GM13977 (cell line): ENCODE measurements at places on chromosomes 16 and 17.

GRCh38 chr16:55532227-55532626 lies 23.4 kb downstream of the LPCAT2 start:
- DNase-seq: no peak

- no peak for DNase-seq
Measured at GRCh38 chr17:56665864-56666263, 72.4 kb downstream of the NOG start.

DNA sequence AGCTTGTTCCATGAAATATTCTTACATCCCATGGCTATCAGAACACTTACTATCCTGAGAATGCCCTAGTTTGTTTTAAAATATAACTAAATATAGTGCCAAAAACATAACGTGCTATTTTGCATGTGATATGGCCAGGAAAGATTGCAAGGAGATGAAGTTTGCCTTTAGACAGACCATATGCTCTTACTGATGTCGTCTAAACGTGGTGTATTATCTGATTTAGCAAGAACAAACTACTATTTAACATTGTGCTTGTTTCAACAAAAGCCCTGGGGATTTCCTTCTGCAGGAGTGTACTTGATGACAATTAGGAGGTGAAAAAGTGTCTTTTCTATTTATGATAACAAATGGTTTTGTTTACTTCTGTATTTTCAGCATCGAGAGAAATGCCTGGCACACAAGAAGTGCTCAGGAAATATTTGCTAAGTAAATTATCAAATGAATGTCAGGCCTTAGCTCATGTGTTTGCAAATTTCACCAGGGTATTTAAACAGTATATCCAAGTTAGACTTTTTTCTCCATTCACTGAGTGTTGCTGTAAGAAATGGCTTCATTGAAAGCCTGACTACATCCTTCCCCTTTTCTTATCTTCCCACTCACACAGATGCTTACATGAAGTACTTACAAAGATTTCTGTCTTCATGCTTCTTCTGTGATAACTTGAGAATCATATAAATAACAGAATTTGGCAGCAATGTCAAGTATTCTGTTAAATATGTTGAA lies 1033.6 kb downstream of the CDH8 start:
- DNase-seq: no peak

DNA sequence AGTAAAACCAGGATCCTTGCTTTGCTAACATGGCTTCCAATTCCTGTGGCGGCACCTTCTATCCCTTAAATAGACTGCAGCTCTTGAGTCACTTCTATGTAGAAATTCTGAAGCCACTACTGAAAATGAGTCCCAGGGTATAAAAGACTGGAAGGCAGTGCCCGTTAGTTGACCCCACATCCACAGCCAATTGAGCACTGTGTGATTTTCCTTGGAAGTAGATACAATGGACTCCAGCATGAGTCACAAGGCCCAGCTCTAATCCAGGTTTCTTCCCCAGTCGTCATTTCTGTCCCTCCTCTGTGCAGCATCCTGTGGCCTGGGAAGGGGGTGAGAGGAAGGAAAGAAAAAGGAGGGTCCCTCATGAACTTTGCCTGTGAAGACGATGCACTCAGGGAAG lies 69.5 kb downstream of the HLF start:
- DNase-seq: no peak

DNA sequence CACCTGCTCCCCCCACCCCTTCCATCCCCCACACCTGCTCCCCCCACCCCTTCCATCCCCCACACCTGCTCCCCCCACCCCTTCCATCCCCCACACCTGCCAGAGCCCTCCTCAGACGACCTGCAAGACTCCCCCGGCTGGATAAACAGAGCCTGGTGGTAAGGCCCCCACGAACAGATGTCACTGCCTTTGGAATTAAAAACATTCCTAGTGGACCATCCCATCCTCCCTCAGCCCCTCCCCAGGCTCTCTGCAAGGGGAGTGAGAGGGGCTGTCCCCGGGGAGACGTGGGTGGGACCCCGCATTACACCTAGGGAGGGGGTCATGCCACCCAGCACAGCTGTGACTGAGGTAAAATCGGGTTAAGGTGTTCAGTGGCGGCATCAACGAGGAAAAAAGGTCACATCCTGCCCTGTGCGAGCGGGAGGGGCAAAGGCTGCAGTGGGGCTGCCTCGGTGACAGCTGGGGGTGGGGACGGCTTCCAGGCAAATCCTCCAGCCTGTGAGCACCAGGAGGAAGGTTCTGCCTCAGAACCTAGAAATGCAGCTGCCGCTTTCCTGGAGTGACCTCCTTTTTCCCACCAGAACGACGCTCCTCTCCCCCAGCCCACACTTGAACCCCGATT lies 38.7 kb downstream of the TIMM22 start:
- DNase-seq: no peak

DNA sequence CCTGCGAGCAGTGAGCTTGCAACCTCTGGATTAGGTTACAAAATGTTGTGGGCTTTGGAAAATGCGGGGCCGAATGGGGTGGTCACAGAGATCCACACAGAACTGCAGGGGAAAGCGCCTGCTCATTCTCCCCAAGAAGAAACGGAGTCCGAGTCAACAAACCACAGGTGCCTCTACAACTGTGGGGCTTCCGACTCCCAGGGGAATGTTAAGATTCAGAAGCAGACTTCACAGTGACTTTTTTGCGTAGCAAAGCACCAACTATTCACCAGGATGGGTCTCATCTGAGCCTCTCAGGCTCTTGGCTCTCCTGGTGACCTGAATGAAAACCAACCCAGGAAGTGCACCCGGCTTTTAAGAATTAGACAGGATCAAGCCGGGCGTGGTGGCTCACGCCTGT lies 33.7 kb downstream of the NUBP1 start:
- no peak for DNase-seq

DNA sequence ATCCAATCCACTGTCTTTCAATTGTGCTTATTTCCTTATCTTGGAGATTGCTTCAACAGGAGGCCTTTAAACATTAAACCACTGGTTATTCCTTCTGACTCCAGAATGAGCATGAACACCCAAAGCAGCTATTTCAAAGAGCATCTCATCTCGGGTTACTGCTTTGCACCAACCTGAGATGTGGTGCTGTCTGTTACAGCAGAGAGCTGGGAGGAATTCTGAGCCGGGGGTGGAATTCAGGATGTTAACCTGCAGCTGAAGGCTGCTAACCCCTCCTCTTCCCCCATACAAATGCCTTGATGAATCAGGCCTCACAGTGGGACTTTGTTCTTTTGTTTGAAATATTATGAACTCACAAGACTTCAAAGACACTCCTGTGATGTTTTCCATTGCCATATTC lies 113.1 kb downstream of the SHISA9 start:
- no peak for DNase-seq

DNA sequence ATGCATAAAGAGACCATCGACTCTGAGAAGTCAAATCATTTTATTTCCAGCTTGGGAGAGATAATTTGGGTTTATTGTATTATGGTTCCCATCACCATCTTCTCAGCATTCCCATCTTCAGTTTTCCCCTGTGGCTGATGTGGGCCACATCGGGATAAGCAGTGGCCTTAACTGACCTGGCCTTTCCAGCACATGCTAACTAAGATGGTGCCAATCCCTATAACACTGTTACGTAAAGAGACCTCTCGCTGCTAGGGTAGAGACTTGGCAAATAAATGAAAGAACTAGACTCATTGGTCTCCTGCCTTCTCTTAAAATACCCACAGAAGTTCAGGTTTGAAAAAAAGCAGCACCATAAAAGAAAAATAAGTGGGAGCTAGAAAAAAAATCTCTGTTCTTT lies 49.4 kb downstream of the VPS35L start:
- DNase-seq: no peak

DNA sequence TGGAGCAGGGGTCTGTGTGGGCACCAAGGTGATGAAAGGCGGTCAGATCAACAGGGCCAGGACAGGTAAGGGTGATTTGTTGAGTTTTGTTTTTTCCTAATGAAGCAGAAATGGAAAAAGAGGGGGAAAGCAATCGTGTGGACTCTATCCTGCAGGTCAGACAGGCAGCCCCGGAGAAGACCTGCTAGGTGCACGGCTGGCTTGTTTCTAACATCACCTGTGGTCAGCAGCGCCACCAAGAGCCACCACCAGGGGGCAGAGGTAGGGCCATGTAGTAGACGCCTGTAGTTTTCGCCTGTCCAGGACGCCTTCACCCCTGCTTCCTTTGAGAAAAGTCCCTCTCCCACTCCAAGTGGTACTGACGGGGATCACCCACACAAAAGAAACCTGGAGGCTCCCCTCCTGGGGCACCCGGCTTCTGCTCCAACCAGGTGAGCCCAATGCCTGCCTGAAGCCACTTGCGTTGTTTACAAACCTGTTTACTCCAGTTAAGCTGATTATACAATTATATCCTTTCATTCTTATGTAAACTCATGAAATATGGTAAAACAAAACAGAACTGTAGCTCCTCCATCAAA lies 54.2 kb upstream of the SEC14L1 start:
- peak; percentile 73 for DNase-seq

DNA sequence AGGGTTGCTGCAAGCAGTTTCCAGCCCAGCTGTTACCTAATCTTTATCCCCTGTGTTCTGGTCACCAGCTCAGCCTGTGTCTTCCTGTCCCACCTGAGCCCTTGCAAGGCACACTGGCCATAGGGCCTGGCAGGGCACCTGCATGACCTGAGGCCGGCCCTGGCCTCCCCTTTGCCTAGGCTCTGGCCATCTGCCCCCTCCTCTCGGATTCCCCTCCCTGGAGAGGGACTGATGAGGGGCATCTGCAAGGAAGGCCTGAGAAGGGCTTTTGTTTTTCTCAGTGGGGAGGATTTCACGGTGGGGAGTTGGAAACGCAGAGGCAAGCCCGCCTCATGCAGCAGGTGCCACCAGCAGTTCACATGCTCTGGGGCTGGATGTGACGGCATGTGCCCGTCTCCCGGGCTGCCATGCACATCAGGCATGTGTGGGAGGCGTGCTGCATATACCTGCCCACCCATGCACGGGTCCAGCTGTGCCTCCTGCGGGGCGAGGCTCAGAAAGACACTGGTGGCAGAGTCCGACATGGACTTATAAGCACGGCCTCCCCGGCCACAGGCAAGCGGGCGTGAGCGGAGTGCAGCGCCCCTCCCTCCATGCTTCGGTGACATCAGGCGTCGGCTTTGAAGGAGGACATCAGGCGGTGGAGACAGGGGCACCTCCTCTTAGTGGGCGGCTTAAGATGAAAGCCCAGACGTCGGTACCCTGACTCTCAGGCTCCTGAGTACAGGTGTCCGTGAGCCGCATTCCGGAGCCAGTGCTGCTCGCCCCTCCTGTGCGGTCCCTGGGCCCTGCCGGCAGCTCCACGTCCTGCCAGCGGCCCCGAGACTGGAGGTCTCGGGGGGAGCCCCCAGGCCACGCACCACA lies 16.5 kb downstream of the ASPSCR1 start:
- no peak for DNase-seq

DNA sequence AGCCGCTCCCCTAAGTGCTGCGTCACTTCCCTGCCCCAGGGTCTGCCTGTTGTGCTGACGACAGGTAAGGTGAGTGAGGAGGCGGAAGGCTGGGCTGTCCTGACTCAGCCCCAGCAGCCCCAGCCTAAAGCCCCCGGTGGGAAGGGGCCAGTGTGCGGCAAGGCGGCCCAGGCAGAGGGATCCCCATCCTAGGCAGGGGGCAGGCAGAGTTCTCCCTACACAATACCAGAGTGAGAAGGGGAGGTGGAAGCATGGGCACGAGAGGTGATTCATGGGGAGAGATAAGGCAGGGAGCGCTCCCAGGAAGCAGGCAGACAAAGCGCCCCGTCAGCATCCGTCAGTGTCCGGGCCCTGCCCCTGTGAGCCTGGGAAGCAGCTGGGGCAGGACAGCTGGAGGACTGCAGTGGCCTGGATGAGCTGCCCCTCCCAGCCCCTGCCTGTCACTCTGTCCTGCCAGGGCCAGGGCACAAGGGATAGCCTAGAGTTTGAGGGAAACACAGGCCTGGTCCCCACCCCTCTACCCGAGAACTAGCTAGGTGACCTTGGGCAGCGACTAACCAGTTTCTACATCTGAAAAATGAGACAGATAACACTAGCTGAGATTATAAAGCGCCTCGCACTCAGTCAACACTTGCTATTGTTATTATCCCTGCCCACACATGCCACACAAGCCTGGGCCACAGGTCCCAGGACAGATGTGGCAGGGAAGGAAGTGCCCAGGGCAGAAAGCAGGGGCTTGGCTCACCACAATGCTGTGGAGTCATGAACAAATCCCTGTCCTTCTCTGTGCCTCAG lies 3.8 kb downstream of the FAM83G start:
- DNase-seq: no peak

DNA sequence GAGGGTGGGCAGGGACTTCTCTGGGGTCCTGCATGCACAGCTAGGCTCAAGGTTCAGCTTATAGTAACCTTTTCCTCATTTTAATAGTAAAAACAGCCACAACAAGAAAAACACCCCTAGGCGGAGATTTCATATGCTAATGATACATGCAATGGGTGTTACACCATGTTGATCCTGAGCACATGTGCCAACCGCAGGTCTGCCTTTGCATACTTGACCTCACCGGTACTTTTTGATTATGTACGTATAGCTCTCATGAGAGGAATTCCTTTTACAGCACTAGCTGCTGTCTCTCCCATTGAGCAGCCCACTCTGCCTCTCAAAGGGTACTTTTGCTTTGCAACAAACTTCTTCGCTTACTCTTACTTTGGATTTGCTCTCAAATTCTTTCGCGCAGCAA lies 1.9 kb downstream of the KRTAP4-8 start:
- DNase-seq: no peak

- no peak for DNase-seq
Measured at GRCh38 chr17:30341703-30342249, 7.9 kb upstream of the TMIGD1 start.

DNA sequence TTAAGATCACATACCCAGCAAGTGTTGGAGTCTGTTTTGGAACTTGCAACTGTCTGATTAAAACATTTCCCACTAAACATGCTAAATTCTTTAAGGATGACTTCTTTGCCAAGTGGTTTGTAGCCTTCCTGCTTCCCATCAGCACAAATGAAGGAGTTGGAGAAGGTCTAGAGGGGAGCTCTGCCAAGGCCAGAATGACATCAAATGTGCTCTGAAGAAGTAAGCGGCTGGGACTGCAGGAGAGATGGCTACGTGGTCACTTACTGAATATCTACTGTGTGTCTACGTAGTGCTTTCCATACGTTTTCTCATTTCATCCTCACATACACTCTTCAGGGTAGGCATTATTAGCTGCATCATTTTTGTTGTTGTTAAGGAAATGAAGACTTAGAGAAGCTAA lies 135.7 kb upstream of the NLRP1 start:
- no peak for DNase-seq

GRCh38 chr16:54055864-54056263 lies 230.7 kb downstream of the IRX3 start:
- DNase-seq: no peak

DNA sequence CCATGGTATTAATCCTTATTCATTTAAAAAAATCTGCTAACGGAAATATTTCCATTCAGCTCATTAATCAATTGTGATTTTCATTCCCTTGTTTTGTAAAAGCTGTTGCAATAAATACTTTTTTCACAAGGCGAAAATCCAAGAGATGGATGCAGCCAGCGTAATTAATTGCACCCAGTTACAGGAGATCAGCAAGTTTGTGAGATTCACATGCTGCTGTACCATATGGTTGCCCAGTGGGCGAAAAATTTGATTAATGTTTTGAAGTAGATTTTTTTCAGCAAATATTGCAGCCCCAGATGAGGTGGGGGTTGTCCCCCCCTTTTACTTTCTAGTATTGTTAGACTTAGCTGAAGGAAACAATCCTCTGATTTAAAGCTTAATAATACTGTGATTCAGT lies 186.6 kb downstream of the WWOX start:
- DNase-seq: no peak

GRCh38 chr16:20387978-20388377 lies 16.6 kb downstream of the PDILT start:
- DNase-seq: no peak
